Activated T-cell treated with anti-CD3 and anti-CD28 coated beads, Interleukin-2, amount 50 U/mL, for 24 hours (primary cell): ENCODE measurements at places on chromosomes 6 and 20.

DNA sequence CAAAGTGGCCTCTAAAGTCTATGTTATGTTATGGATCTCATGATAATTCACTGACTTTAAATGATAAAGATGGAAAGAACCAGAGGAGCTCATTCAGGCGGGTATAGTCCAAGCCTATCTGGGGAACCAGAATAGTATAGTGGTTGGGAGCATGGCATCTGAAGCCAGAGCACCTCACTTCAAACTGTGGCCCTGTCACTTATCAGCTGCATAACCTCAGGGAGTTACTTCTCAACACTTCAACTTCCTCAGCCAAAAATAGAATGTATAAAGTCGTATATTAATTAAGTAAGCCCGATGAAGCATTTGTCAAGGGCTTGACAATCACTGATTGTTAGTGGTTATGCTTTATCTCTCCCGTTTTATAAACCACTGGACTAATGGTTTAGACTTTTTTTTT, 112.7 kb downstream of the RTN4IP1 start:
- DNase-seq, result no peak

GRCh38 chr6:43915986-43916923, 146.2 kb downstream of the VEGFA start:
- no peak for DNase-seq

GRCh38 chr6:4302524-4302923, 167.1 kb upstream of the ECI2 start:
- DNase-seq, result no peak

- no peak for DNase-seq
Measured at GRCh38 chr6:146913842-146914488, 290.3 kb upstream of the STXBP5 start.

DNA sequence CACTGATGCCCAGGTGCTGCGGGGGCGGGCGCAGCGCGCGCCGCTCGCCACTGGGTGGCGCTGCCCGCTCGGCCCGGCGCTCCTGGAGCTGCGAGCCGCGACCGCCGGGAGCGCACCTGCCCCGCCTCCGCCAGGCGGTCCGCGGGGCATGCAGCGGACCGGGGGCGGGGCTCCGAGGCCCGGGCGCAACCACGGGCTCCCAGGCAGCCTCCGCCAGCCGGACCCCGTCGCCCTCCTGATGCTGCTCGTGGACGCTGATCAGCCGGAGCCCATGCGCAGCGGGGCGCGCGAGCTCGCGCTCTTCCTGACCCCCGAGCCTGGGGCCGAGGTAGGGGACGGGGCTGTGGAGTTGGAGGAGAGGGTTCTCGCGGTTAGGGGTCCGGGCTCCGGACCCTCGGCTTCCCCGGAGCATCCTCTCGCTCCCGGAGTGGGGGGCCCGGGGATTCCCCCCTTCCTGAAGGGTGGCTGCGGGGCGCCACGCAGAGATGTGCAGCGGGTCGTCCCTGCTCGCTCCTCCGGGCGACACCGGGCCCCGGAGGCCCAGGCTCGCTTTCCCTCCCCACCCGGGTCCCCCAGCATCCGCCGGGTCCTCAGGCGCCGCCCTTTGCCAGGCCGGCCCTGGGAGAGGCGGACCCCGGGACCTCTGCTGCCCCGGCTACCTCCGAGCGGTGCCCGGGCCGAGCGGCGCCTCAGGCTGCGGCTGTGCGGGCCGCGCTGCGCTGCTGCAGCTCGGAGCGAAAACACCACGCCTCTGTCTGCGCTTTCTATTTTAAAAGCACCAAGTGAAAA, at the start of gene BCAS4:
TSS of gene BCAS4 (plus strand) at position 216 of the 789 bp plus-strand sequence. CDS start at position 239, 23 bp downstream.
- peak; percentile 94 for DNase-seq

- DNase-seq, result peak; percentile 40
Measured at GRCh38 chr6:150143516-150144293, 861 bp downstream of the PPP1R14C start.

GRCh38 chr6:85115376-85115775, 334.5 kb upstream of the NT5E start:
- DNase-seq, result no peak

- no peak for DNase-seq
Measured at GRCh38 chr20:55656231-55656775, 349.0 kb downstream of the CBLN4 start.

DNA sequence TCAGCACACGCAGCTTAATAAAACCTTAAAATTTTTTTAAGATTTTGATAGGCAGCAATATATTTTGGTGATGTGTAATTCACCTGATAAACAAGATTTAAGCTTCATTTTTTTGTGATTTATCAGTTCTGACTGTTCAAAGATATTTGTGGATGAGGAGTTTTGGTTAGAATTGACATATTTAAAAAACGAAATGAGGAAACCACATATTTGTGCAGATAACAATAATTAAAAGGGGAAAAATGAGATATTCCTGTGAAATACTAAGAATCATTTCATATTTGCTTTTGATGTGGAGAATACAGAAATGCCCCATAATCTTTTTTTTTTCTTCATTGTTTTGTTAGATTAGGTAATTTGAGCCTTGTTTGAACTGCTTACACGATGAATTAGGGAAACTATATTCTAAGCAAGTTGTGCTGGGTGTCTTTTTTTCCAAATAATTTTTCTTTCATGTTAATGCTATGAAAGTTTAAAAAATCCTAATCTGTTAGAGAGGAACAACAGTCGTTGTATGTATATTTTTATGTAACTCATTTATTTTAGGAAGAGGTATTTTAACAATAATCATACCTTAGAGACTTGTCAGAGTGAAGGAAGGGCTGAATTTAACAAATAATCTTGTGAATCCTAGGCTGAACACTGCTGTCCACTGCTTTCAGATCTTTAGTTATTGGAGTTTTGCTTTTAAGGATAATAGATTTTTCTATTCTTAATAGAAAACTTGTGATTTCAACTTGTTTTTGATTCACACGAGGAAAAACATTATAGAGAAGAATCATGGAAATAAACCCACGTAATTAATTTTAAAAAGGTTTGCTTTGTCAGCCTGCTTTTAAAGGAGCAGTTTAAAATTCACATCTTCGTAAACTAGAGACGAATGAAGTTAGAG, 4.0 kb downstream of the ARID1B start:
- no peak for DNase-seq
